ENCODE measurements at places on chromosomes 12 and 14.

DNA sequence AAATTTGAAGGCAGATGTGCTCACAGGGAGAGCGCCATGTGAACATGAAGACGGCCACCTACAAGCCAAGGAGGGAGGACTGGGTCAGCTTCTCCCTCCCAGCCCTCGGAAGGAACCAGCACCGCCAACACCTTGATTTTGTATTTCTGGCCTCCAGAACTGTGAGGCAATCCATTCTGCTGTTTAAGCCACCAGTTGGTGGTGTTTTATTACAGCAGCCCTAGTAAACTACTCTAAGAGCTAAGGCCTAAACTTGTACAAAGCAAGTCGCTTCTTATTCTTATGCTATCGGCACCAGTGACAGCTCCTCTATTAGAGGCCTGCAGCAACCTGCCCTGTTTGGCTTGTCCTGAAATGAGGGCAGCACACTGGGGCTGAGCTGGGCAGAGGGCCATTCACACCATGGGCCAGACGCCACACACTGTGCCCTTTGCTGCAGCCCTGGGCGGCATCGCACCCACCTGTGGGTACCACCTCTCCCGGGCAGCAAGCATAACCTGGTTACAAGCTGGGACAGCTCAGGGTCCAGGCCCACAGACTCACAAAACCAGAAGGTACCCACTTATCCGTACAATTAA, 62.7 kb downstream of the NOS1 start:
- no peak for DNase-seq

- DNase-seq, result no peak
These were observed 606.5 kb downstream of the GALC start for GRCh38 chr14:87386524-87386923.

- DNase-seq, result no peak
These were observed 660.9 kb downstream of the C12orf50 start for GRCh38 chr12:87368259-87368658.

DNA sequence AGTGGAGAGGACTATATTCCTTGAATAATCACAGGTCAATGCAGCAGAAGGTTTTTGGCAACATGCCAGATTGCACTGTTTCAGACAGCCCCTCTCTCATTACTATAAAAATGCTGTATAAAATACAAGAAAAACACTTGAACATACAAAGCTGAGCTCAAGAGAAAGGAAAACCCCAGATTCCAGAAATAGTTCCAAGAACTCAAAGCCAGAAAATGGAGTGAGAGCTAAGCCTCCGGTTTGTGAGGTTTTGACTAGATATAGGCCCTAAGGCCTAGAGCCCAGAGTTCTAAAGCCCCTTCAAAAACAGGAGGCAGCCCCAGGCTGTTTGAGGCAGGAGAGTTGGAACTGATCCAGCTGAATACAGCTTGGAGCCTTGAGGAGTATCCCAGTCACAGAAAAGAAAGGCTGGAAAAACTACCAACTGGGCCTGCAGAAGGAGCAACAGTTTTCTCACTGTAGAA, 29.4 kb upstream of the ACTN1 start:
- no peak for DNase-seq

GRCh38 chr14:90682615-90683014, 133.6 kb downstream of the TTC7B start:
- no peak for DNase-seq

- no peak for DNase-seq
These were observed 21.0 kb upstream of the MAP1LC3B2 start for GRCh38 chr12:116538076-116538591.

DNA sequence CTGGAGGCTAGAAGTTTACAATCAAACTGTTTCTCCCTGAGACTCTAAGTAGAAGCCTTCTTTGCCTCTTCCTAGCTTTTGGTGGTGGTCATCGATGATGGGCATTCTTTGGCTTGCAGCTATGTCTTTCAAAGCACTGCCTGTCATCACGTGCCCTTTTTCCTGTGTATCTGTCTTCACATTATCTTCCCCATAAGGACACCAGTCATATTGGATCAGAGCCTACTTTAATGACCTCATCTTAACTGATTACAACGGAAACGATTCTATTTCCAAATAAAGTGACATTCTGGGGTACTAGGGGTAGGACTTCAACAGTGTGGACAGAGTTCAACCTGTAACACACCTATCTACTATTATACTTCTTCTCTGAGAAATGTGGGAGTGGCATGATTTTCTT, 31.1 kb upstream of the IFNG-AS1 start:
- no peak for DNase-seq

DNA sequence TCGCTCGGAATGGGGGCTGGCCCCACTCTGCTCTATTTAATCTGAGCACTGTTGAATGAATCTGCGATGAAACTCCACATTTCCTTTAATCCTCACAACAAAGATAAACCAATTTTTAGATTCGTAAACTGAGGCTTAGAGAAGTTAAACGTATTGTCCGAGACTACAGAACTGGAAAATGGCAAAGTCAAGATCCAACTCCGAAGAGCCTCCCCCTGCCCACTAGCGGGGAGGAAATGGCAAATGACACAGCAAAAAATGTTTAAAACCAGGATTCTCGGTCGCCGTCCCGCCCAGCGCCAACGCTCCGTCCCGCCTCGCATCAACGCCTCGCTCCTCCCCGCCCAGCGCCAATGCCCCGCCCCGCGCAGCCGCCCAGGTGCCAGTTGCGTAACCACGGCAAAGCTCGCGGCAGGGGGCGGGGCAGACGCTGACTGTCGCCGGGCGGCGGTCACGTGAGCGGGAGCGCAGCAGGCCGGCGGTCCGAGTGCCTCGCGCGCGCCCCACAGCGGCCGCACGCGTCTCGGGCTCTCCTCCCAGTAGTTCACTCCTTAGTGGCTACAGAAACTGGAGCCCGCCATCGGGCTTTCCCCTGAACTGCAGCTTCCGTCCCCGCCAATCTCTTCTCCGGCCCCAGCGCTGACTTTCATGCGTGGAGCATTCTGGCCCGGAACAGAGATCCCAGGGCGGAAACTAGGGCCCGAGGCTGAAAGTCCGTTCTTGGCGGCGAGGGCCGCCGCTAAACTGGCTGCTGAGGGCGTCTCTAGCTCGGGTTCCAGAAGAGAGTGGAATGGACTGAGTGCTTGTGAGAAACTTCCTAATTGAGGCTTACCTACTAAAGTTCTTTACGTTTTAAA, 13.6 kb upstream of the LRRC23 start:
- DNase-seq, result peak; percentile 96

- no peak for DNase-seq
These were observed 5.1 kb upstream of the ENDOU start for GRCh38 chr12:47730341-47730744.

Data from stimulated activated CD4-positive, alpha-beta T cell treated with anti-CD3 and anti-CD28 coated beads, Interleukin-12 subunit alpha, Interleukin-12 subunit beta, amount 100 ng/mL, for 24 hours (primary cell).